Retinal pigment epithelial cell (primary cell): ENCODE measurements at places on chromosomes 6 and 20.

DNA sequence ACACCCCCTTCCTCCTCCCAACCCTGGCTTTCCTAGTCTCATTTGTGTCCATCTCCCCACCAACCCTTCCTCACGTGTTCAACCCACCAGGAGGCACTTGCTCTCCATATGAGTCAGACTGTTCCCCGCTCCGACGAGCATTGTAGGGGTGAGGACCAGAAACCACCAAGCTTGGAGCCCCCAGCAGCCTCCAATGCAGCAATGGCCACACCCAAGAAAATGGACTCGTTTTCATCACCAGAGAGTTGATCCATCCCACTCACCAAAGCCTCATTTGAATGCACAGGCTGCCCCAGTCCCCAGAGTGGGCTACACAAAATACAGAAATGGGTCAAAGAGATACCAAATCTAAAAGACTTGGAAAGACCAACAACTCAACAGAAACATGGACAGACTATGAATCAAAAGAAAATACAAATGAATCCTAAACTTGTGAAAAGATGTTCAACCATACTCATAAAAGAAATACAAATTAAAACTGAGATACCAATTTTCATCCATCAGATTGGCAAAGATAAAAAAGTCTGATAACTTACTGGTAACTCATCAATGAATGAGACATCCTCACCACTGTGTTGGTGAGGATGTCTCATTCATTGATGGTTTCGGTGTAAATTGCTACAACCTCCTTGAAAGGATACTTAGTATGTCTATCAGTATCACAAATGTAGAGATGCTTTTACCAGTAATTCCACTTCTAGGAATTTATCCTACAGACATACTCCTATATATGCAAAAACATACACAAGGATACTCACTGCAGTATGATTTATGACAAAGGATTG is 68.1 kb downstream of the TRERF1 start:
- DNase-seq, result no peak

GRCh38 chr20:60558486-60558885 is 600.3 kb downstream of the CDH26 start:
- DNase-seq, result no peak

GRCh38 chr6:155521719-155522118 is 66.1 kb upstream of the NOX3 start:
- no peak for DNase-seq

DNA sequence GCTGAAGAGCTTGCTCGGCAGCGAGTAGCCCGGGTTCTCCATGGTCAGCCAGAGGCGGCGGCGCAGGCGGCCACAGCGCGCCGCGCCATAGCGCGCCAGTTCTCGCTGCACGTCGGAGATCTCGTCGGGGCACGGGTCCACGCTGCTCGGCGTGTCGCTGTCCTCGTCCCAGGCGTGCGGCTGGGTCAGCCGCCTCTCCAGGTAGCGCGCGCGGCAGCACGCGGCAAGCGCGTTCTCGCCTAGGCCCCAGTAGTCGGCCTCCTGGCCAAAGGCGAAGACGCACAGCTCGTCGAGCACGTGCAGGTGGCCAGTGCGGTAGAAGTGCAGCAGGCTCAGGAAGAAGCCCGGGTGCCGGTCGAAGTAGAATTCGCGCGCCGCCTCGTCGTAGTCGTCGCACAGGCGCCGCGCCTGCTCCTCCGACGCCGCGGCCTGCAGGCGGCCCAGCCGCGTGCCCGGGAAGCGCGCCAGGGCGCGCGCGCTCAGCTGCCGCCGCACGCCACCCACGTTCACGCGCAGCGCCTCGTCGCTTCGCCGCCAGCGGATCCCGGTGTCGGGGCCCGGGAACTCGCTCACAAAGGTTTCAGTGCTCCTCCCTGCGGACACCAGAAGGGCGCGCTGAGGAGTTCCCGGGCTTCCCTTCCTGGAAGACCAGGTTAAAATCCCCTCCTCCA is 2.7 kb downstream of the KCNS1 start:
- no peak for DNase-seq

DNA sequence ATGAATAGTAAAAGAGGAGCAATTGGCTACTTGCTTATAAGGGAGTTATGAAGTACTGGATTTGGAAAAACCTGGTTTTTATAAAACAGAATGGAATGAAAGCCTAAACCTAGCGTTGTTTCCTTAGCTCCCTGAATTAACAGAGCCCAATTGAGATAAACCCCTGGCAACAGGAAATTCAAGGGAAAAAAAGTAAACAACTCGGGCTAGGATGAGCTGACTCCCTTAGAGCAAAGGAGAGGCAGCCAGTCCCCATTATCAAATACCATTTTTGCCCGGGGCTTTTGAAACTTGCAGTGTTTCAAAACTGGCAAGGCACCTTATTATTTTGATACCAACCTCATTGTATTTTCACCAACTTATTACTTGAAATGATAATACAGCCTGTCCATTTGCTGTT is 587.5 kb downstream of the CD109 start:
- DNase-seq, result no peak
